ENCODE measurements at places on chromosomes 12 and 14.

- no peak for DNase-seq
Observed at GRCh38 chr12:66210840-66211239, 21.8 kb downstream of the IRAK3 start.

GRCh38 chr14:63134801-63135200 lies 69.4 kb upstream of the RHOJ start:
- no peak for DNase-seq

- no peak for DNase-seq
Observed at GRCh38 chr12:20063116-20063515, 305.2 kb upstream of the PDE3A start.

DNA sequence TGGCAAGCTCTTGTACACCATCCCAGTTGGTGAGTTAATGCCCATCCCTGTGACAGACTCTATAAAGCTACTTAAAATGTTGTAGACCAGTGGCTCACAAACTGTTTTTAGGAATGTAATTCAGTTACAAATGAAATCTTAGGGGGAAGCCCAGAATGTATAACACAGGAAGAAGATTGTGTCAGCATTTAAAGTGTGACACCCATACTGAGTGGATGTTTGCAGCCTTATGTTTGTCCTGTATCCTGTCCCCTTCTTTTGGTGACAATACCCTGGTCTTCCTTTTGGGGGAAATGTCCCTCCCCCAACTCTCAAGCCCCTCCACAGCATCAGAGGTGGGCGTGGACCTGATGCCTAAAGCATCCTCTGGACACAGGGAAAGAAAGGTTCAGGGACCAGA lies 47.6 kb upstream of the FAM222A start:
- DNase-seq, result no peak

- DNase-seq, result no peak
Observed at GRCh38 chr14:89171628-89172027, 245.4 kb downstream of the FOXN3 start.

- DNase-seq, result no peak
Observed at GRCh38 chr12:25156061-25156460, 38.9 kb downstream of the DNAI7 start.

DNA sequence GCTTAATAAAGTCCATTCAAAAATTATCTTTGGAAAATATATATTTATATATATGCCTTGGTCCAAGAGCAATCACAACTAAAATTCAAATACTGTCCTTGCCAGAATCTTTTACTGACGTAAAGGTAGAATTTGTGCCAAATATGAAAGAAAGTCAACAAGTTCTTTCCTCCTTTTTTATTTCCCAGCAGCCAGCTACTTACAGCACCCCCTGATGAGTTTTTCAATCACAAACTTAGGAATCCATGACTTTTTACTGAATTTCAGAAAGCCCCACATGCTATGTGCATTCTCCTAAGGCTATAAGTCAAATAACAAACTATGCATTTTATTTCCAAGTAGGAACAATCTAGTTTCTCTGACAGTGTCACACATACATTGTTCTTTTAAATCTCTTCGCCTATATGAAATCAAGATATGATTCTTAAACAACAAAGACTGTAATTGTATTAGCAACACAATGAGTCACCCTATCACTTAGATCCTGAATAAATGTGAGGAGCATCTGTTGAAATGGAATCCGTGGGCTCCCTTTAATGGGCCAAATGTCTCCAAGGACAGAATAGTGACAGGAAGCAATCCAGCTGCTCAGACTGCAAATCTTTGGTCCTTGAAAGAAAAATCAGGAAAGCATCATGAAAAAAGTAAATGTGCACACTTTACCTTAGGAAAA lies 271.4 kb downstream of the DUSP6 start:
- no peak for DNase-seq

All from glutamatergic neuron (in vitro differentiated cells).